ENCODE measurements at places on chromosomes 7 and 10.

GRCh38 chr7:106626376-106627164 lies 34.4 kb downstream of the CCDC71L start:
- no peak for DNase-seq

GRCh38 chr10:59517996-59518395 lies 155.6 kb upstream of the FAM13C start:
- DNase-seq = no peak

GRCh38 chr7:3156508-3156907 lies 112.8 kb upstream of the CARD11 start:
- no peak for DNase-seq

DNA sequence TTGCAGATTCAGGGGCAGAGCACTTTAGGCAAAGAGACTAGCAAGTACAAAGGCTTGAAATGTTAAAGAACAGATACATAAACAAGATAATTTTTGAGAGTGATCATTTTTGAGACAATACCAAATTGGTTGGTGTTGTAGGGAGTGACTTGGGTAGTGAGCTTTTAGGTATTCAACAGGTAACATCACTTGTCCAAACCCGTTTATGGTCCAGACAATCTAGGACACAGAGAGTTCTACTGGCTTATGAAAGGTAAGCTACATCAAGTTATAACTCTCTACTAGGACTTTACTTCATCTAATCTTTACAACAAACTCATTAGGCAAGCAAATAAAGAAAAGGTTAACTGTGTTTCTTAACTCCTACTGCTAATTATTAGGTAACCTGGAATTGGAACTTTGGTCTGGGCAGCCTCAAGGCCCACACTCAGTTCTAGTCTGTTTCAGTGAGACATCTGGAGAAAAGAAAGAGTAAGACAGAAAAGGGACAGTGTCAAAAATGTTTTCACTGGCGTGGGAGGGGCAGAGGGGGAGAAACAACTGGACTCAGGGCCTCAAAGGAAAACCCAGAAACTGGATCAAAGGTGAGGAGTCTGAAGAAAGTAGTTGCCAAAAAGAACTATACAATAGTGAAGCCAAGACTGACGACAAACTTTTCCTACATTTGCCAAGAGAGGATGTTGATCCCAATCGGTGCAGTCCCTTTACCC lies 39.2 kb downstream of the GNAT3 start:
- no peak for DNase-seq

DNA sequence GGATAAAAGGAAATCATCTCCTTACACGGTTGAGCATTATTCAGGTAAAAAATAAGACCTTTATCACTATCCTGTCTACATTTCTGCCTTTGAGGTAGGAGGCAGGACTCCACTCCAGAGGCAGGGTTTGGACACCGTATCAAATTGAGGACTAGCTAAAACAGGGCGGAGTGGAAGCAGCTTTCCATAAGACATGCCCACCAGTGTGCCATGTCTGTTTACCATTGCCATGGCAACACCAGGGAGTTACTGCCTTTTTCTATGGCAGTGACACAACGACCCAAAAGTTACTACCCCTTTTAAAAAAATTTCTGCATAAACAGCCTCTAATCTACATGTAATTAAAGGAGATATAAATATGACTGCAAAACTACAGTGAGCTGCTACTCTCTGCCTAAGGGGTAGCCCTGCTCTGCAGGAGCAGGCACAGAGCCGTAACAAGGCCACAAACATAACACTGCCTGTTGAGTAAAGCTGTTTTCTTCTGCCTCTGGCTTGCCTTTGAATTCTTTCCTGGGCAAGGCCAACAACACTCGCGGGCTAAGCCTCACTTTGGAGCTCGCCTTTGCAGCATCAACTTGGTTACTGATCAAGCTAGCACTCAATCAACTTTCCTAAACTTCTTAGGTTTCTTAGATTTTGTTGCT lies 26.5 kb downstream of the DGKB start:
- no peak for DNase-seq

DNA sequence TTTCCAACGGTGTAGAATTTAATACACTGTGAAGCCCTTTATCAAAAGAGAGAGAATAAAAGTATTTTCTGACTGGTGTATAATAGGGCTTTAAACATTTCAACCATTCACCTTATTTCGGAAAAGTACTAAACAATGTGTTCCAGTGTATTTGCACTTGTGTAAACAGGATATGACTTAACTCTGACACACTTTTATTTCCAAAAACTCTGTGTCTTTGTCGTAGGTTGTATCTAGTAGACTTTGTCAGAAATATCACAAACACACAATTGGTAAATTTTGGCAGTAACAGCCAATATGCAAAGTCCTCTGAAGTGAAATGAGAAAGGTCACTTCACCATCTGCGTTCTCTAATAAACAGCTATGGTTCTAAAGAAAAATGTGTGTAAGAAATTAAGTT lies 10.3 kb upstream of the TSPAN13 start:
- DNase-seq = no peak

DNA sequence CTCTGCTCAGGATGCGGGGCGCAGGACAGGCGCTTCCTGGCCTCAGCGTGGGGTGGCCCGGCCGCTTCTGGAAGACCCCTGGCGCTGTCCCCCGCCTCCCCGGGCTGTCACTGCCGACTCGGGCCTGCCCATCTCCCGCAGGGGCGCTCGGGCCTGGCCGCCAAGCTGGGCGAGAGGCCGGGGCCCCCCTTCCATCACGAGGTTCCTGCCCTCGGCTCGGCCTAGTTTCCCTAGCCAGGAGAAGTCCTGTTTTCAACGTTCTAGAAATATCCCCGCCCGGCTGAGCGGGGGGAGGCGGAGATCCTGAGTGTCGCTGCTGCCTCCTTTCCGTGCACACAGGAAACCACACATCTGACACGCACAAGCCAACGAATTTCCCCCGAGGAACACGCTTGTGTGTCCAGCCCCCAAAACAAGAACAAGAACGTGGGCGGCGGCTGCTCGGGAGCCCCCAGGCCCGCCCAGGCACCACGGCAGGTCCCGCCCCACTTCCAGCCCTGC lies 33.7 kb downstream of the AP5Z1 start:
- DNase-seq = no peak

- DNase-seq = peak; percentile 11
These were observed 102.8 kb upstream of the ZNF438 start for GRCh38 chr10:31134311-31134952.

DNA sequence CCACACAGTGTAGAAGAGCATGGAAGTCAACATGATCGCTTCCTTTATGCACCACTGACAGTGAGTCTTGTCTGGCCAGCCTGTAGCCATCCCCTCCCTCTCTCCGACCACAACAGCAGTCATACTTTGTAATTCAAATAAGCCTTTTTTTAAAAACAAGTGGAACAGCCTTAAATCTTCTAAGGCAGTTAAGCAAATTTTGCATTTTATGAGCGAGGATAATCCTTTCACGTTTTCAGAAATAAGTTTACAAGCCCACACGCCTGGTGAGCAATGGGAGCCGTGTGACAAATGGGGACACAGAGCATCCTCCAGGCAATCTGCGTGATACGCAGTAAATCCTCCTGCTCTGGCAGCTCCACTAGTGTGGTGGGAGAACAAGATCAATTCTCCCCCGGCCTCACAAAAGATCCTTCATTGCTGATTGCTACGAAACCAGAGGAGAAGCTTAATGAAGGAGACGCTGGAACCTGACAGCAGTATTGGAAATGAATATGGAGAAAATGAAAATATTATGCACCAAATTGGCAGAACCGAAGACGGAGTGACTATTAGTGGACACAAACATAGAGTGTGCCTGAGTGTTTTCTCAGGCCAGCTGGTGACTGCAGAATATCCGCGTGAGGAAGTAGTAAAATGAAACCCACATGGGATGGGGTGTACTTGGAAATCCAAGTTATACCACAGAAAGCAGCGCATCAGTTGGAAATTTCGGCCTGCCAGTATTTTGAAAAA lies 104.2 kb upstream of the CDCA7L start:
- DNase-seq = no peak

- no peak for DNase-seq
These were observed 8.6 kb upstream of the SUN1 start for GRCh38 chr7:823649-824048.

All from GM12878 (cell line).